Stimulated activated CD8-positive, alpha-beta memory T cell treated with anti-CD3 and anti-CD28 coated beads, Interleukin-4, amount 100 ng/mL, for 4 hours (primary cell): ENCODE measurements at places on chromosomes 5 and 9.

DNA sequence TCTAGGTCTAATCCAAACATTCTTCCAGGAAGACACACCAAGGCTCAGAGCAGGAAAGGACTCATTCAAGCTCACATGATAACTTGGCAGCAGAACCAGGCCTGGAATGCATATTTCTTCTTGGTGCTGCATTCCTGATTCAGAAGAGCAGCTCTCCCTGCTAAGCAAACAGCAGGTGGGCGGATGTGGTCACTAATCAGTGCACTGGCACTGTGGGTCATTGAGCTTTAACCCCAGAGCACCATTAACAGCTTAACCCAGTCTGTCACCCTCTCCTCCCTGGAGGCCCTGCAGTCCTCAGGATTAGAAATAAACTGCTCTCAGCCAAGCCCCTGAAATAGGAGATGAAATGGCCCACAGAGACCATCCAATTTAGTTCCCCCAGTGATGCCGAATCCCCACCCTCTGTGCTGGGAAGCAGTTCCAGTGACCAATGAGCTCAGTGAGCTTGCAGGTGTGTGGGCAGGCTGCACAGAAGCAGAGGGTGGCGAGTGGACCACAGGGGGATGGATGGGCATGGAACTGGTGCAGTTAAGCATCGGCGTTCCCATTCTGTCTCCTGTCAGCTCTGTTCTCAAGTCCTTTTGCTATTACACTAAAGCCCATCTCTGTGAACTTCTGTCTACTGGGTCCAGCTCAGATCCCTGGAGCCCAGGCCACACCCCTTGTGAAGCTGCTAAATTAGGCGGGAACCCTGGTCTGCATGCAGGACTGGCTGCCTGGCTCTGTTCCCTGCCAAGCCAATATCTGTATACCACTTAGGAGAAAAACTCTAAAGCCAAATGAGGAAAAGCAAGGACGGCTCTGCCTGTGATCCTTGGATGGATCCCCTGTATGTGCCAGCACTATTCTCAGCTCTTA is 16.6 kb upstream of the MEGF9 start:
- no peak for DNase-seq

- DNase-seq: no peak
Measured at GRCh38 chr9:749716-750115, 91.8 kb upstream of the DMRT1 start.

GRCh38 chr9:130213911-130214761 is 41.9 kb downstream of the NCS1 start:
- no peak for DNase-seq

GRCh38 chr5:134007581-134008265 is 2.9 kb upstream of the VDAC1 start:
- DNase-seq: no peak

DNA sequence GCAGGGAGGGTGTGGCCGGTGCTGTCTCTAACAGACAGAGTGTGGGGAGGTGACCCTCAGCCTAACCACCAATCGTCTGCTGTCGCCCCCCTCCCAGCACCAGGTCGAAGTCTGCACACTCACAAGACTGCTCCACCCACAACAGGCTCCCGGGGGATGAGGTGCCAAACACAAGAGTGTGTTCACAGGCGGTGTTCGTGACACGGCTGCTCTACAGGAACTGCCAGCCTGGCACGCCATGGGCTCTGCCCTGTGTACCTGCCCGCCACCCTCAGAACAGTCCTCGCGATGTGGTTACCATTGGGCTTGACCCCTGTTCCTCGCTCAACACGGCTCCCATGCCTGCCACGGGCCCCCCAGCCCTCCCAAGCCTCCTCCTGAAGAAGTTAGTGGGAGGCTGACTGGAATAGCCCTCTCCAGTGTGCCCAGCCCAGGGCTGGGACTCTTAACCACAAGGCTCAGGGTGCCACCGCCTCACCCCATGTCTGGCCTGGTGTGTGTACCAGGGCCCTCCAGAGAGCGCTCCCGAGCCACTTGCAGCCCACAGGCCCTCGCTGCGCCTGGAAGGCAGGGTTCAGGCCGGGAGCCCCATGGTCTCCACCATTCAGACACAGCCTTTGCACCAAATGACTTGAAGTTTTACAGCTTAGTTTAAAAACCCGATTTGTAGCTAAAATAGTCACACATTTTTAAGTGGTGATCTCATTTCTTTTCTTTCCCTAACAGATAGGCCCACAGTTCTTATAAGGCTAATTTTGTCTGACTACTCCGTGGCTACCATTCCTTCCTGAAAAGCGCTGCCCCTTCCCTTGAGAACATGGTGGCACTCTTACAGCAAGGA is 102.5 kb downstream of the CAMSAP1 start:
- DNase-seq: no peak

DNA sequence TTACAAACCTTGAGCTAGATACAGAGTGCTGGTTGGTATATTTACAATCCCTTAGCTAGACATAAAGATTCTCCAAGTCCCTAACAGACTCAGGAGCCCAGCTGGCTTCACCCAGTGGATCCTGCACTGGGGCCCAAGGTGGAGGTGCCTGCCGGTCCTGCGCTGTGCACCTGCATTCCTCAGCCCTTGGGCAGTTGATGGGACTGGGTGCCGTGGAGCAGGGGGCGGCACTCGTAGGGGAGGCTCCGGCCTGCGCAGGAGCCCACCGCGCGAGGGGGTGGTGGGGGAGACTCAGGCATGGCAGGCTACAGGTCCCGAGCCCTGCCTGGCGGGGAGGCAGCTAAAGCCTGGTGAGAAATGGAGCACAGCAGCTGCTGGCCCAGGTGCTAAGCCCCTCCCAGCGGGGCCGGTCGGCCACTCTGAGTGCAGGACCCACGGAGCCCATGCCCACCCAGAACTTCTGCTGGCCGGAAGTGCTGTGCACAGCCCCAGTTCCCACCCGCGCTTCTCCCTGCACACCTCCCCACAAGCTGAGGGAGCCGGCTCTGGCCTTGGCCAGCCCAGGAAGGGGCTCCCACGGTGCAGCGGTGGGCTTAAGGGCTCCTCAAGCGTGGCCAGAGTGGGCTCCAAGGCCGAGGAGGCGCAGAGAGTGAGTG is 1464.7 kb downstream of the EFNA5 start:
- no peak for DNase-seq

DNA sequence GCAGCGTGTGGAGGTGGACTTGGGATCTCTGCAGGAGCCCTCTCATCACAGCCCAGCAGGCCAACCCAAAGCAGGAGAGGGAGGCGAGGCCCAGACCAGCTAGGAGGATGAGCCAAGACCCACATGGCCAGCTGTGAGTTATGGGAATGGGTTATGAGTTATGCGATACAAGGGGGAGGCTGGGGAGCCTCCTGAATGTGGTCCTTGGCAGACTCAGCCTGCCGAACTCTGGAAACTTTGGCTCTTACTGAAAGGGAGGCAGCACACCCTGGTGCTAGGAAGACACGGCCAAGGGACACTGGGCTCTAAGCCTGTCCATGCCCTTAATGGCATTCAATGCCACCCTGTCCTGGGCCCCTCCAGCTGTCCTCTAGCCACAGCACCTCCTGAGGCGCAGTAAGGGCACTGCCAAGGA is 7.7 kb upstream of the VAV2 start:
- DNase-seq: no peak

- no peak for DNase-seq
Measured at GRCh38 chr5:130578354-130578753, 586.7 kb downstream of the HINT1 start.

- no peak for DNase-seq
Measured at GRCh38 chr9:108978205-108978604, 35.1 kb downstream of the CTNNAL1 start.
